ENCODE measurements at places on chromosomes 3 and 15. TPM values are rescaled to one million over a fixed set of nuclear protein-coding genes. Genes with fewer than 3 reads are reported as not detected.

Gene GNAT1
- 0.59 TPM for total RNA-seq

Gene C3orf49
- total RNA-seq: not detected

Gene SAMD7
- total RNA-seq: not detected

Gene ARGFX
- total RNA-seq: not detected

Gene ATP13A4
- 0.49 TPM for total RNA-seq

Gene KCNMB3
- total RNA-seq: 3.8 TPM

Gene LYZL4
- total RNA-seq: not detected

Gene NDN
- total RNA-seq: 54.7 TPM

Gene RTP4
- not detected for total RNA-seq

Gene ATP1B3
- total RNA-seq: 273 TPM

Gene TMOD2
- 118 TPM for total RNA-seq

Gene APOD
- 5.0 TPM for total RNA-seq

Gene CGGBP1
- 73.8 TPM for total RNA-seq

Gene MUSTN1
- 1.1 TPM for total RNA-seq

Gene GABRR3
- not detected for total RNA-seq

Gene CCDC50
- total RNA-seq: 63.5 TPM

Gene IL17RD
- 10.7 TPM for total RNA-seq

Gene C2CD4B
- total RNA-seq: 19.1 TPM

Gene HRG
- not detected for total RNA-seq
